ENCODE measurements at places on chromosomes 7 and 10.

DNA sequence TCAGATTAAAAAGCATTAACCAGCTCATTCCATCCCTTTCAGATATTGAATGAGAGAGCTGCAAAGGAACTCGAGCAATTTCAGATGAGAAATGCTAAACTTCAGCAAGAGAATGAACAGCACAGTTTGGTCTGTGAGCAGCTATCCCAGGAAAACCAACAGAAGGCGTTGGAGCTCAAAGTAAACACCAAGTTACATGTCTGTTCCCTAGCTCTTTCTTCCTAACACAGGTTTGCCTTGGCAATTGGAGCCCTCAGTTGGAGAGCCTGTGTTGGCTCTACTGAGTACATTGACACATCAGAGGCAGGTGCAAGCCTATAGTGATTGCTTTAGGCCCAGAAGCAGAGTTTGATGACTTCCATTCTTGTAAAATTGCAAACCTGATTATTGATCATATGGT lies 14.7 kb downstream of the CFAP58 start:
- no peak for DNase-seq

DNA sequence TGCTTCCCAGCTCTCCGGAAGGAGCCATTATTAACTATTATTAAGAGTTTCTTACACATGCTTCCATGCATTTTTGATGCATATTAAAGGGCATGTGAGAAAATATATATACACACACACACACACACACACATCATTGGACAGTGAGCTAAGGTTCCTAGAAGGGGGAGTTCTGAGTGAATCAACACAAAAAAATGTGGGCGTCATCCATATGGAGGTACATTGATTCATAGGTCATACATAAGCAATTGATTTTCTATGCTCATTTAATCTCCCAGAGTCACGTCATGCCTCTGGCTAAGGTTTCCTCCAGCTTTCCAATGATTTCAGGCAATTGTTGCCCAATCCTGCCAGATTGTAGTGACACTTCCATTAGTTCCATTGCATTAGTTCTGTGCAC lies 269.4 kb downstream of the DNAJB9 start:
- DNase-seq, result no peak

DNA sequence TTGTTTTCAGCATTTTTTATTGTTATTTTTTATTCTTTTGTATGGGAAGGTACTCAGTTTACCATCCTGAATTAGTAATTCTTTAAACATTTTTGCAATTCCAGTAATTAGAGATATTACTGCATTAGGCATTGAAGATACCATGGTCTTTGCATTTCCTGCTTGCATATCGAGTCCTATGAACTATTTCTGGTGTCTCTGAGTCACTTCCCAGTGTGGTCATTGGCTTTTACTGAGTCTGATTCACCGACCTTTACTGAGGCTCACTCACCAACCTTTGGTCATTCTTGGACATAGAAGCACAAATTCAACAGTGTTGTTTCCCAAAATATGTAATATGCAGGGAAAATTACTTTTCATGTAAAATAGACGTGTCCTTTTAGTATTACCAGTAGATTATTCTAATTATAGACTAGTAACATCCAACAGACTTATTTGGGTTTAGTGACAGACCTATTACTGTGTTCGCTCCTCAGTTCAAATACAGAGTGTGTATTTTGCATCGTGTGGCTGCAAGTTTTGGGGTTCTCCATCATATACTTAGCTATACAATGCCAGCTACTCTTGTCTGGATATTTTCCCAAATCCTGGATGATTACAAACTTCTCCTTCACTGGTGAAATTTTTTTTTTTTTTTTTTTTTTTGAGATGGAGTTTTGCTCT lies 180.7 kb upstream of the PRSS1 start:
- no peak for DNase-seq

- DNase-seq, result no peak
Observed at GRCh38 chr7:145151676-145152075, 315.8 kb upstream of the TPK1 start.

DNA sequence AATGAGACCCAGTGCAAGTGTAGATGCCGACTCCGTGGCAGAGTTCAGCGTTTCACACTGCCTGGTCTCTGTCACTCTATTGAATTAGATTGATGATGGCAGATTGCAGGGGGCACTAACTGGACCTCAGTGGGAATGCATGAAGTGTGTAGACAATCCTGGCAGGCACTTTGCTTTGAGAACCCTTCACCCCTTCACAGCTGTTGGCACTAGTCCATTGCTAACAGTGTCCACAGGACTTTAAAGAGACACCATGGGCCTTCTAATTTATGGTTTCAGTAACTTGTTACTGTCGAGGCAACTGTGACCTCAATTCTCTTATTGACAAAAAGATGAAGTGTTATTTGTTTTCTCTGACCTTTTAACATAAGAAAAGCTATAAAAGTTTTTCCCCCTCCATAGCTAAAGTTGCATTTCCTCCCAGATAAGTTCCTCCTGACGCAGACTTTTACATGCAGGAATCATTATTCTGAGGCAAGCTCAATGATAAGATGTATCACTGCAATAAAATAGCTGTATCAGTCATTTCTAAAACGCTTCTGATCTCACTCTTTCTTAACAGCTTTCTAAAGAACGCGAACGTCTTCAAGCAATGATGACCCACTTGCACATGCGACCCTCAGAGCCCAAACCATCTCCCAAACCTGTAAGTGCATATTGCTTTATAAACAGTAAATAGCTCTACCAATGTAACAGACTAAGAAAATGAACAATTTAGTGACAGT lies 238.9 kb downstream of the FOXP2 start:
- DNase-seq, result no peak

- DNase-seq, result no peak
Observed at GRCh38 chr10:70982443-70982842, 94.1 kb upstream of the PCBD1 start.

- DNase-seq, result no peak
Observed at GRCh38 chr7:28481091-28481926, 69.0 kb downstream of the CREB5 start.

GRCh38 chr10:132431537-132432175 lies 34.7 kb downstream of the PWWP2B start:
- DNase-seq, result no peak

- no peak for DNase-seq
Observed at GRCh38 chr10:77763453-77764430, 126.1 kb upstream of the KCNMA1 start.

- no peak for DNase-seq
Observed at GRCh38 chr7:1298931-1299885, 66.5 kb downstream of the UNCX start.

GRCh38 chr10:71893920-71894319 lies 42.9 kb upstream of the PSAP start:
- DNase-seq, result no peak

DNA sequence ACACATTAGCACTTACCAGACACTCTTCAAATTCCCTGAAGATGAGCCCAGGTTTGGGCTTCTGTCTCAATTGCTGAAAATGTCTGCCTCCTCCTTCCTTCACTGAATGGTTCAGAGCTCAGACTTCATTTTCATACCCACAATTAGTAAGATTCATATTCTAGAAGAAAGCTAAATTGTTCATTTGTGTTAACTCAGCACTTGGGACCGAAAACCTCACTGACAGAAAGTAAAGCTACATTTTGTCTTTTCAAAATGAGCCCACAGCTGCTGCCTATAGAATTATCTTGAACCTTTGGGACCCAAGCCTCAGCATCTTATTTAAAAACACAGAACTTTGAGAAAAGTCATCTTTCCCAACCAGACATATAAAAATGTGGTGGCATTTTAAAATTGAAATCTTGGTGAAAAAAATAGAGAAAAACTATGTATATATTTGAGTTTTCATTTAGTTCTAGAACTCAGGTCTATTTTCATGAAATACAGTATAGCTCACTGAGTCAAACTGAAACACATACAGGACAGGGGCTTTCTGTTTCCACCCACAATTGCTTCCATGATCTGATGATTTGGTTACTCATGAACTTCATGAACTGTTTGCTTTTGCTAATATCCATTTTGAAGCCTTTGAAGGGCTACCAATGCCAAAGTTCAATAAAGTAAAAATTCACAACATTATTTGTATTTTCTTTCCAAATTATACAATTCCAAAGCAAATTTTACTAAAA lies 119.1 kb upstream of the PFKP start:
- DNase-seq, result no peak

DNA sequence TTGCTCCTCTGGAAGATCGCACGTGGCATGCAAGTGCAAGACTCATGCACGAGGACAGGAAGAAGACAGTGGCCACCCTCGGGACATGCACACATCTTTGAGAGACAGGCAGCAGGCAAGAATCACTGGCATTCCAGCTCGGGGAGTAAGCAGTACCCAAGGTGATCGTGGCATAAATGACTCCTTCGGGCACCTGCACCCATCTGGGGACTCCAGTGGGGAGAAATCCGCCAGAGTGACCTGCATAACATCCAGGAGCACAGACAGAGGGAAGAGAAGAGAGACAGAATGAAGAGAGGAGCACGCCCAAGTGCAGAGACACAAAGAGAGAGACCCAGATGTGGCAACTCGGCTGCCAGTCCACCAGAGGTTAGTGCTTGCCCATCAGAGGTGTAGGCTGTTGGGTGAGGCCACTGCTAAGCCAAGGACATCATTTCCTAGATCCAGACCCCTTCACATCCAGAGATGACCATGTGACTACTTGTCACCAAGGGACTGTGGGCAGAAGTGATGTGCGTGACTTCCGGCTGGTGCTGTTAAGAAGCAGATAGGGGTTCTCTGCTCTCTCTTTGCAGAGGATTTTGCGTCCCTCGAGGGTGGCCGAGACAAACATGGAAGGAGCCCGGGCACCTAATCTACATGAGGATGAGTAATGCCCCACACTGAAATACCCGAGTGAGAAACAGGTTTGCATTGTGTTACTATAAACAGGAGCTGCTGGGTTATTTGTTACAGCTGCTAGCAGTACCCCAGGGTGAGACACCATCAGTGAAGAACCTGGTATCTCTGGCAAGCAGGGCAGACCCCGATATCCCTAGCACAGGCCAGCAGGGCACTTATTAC lies 80.6 kb downstream of the VWA2 start:
- no peak for DNase-seq

- DNase-seq, result no peak
Observed at GRCh38 chr10:109202111-109202510, 721.2 kb downstream of the XPNPEP1 start.

- DNase-seq, result no peak
Observed at GRCh38 chr10:102020938-102021337, 35.0 kb downstream of the ARMH3 start.

- no peak for DNase-seq
Observed at GRCh38 chr7:155884225-155885166, 72.2 kb upstream of the SHH start.

DNA sequence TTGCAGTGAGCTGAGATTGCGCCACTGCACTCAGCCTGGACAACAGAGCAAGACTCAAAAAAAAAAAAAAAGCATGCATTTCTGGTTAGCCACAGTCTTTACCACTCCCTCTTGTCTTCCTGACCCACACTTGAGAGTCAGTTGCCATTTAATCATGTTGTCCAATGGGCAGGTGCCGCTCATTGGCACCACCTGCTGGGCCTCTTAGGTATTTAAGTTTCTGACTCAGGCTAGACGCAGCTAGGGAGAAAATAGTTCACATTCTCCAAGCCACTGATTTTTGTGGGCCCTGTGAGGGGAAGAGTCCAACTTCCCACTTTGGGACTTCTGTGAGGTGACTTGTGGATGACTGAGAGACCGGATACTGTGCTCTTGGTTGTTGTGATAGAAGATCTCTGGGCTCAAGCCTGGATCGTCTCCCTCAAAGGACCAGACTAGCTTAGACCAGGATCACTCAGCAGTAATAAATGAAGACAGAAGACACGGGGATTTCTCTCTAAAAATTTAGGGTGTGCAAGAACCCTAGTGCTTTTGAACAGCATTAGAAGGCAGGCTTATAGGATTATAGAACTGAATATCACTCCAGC lies 26.8 kb upstream of the SORCS3 start:
- no peak for DNase-seq

GRCh38 chr10:73053275-73053674 lies 43.4 kb downstream of the P4HA1 start:
- DNase-seq, result no peak

- no peak for DNase-seq
Observed at GRCh38 chr7:22442187-22442881, 57.7 kb downstream of the STEAP1B start.

DNA sequence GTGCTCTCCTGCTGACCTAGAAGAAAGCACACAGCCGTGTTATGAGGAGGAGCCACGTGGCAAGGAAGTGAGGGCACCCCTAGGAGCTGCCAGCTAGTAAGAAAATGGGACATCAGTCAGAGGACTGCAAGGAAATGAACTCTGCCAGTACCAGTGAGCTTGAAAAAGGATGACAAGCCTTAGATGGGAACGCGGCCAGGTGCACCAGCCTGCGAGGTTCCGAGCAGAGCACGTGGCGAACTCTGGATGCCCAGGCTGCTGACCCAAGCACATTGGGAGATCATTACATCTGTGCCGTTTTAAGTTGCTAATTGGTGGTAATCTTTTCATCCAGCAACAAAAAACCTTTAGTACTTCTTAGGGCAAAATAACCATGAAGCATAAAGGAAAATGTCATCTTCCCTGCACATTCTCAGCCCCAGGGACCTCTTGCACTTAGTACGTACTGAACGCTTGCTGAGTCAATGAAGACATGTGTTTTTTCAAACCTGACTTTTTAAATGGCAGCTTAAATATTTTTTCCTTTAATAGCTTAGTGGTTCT lies 69.4 kb downstream of the AMZ1 start:
- no peak for DNase-seq

GRCh38 chr10:43596546-43596945 lies 9.7 kb upstream of the ZNF485 start:
- DNase-seq, result no peak

DNA sequence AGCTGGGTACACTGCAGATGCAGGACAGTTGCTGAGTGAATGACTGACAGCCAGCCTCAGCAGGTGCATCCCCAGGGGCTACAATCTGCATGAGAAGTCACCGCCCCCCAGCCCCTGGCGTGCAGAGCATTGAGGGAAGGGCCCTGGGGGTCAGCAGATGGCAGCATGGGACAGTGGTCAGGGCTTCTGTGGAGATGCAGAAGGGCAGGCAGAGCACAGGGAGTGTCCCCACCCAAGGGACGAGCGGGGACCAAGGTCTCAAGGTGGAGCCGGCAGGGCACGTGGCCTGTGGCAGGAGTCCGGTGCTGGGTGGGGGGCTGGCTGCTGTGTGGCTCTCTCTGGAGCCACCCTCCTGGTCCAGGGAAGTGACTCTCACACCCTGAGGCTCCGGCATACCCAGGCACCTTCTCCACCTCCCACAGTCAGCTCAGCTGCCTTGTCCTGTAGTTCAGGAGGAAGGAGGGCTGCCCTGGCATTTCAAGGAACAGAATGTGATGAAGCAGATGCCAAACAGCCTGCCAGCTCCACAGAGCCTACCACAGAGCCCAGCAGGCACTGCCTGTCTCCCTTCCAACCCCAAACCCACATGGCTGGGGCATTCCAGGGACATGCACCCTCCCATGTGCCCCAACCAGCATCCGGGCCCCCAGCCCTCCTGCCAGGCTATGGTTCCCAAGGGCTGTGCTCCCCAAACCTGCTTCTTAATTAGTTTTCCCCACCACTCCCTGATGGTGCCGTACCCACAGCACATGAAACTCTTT lies 114.5 kb downstream of the TMEM130 start:
- DNase-seq, result no peak

GRCh38 chr7:46245586-46246111 lies 324.6 kb upstream of the IGFBP3 start:
- no peak for DNase-seq
